ENCODE measurements at places on chromosomes 11 and 22.

- DNase-seq: no peak
Measured at GRCh38 chr11:63472372-63472771, 18.6 kb downstream of the PLAAT5 start.

GRCh38 chr22:50522208-50522805, 3.1 kb downstream of the SCO2 start:
- no peak for DNase-seq

GRCh38 chr11:75547617-75548058, 14.4 kb upstream of the SERPINH1 start:
- no peak for DNase-seq

- peak; percentile 16 for DNase-seq
Measured at GRCh38 chr22:39839917-39840510, 53.5 kb downstream of the ENTHD1 start.

- DNase-seq: no peak
Measured at GRCh38 chr22:35275580-35275979, 18.3 kb downstream of the HMGXB4 start.

DNA sequence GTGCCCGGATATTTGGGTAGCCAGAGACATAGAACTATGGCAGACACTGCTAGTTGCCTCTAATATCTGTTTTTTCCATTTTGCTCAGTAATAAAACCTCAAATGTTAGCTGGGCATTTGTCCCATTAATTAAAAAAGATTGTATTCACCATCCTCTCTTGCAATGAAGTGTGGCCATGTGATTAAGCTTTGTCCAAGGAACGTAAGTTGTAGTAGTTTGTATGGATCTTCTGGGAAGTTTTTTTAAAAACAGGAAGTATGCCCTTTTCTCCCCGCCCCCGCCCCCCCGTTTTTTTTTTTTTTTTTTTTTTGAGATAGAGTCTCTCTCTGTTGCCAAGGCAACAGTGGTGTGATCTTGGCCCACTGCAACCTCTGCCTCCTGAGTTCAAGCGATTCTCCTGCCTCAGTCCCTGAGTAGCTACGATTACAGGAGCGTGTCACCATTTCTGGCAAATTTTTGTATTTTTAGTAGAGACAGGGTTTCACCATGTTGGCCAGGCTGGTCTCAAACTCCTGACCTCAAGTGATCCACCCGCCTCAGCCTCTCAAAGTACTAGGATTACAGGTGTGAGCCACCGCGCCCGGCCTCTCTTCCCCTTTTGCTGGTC, 1.7 kb upstream of the TMEM135 start:
- DNase-seq: no peak

DNA sequence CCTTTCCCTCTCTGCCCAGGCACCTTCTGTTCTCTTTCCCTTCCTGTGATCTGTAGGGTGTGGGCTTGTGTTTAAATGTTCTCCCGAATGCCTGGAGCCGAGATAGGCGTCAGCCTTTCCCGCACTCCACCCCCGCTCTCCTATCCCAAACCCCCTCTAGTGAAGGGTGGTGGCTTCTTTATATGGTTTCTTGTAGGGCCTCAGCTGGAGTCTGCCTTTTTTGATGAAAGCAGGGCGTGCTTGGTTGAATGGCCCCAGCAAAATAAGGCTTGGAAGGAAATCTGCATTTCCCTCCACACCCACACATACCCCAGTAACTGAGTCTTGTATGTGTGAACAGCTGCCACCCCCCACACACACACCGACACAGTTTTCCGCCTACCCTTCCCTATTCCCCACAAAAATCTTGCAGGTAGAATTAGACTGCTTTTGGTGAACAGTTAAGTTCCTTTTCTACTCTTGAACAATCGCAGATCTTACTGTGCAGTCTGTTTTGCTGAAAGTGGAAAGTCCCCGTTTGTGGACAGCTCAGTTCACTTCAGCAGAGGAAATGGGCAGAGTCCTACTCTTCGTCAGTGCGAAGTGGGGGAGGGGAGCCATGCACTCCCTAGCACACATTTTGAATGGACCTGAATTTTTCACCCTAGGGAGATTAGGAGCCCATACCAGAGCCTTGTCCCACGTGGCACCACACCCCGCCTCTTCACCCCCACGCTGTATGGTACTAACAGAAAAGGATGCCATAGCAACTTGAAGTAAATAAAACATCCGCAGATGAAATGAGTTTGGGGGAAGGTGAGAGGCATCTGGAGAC, 25.5 kb upstream of the GRK2 start:
- DNase-seq: peak; percentile 72

DNA sequence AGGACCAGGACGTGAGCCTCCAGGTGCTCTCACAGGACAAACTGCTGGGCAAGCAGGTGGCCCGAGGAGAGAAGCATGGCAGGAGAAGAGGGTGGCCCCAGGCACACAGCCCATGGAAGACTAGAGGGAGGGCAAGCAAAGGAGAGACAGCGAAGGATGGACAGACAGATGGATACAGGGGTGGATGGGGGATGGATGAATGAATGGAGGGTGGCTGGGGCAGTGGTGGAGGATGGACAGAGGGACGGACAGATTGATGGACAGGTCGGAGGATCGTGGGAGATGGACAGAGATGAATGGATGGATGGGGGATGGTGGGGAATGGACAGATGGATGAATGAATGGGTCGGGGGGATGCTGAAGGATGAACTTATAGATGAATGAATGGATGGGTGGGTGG, 22.7 kb downstream of the ARVCF start:
- no peak for DNase-seq

DNA sequence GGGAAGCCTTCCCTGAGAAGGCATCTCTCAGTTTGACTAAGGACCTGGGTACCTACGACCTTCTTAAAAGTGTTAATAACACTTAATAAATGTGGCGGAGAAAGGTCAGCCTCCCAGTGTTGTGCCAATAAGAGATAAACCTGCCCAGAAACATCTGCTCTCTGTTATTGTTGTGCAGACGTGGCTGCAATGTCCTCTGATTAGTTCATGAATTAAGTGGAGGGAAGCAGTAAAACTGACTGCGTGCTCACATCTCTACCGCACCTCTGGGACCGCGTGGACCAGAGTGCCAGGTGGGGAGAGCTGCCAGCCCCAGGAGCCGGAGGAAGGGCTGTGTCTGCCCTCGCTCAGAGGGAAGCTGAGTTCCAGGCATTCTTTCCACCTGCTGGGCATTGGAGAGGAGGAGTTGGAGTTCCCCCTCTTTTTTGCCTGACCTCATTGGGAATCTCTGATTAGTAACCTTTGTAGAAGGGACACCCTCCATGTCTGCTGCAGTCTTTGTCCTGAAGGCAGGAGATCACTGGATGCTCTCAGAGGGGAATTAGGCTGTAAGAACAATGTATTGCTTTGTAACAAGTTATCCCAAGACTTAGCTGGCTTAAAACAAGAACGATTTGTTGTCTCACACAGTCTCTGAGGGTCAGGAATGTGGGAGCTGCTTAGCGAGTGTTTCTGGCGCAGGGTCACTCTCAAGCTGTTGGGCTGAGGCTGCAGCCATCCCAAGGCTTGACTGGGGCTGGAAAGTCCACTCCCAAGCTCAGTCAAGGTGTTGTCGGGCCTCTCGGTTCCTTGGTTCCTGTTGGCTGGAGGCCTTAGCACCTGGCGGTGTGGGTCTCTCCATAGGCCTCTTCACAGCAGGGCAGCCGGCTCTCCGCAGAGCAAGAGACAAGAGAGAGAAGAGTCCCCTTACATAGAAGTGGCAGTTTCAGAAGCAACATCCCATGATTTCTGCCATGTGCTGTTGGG, 247.6 kb upstream of the TBCEL start:
- no peak for DNase-seq

GRCh38 chr11:71252770-71253730, 673 bp upstream of the SHANK2 start:
- DNase-seq: no peak

GRCh38 chr22:42493393-42493792, 26.2 kb downstream of the RRP7A start:
- no peak for DNase-seq

- no peak for DNase-seq
Measured at GRCh38 chr11:119157063-119157462, 8.2 kb downstream of the ABCG4 start.

DNA sequence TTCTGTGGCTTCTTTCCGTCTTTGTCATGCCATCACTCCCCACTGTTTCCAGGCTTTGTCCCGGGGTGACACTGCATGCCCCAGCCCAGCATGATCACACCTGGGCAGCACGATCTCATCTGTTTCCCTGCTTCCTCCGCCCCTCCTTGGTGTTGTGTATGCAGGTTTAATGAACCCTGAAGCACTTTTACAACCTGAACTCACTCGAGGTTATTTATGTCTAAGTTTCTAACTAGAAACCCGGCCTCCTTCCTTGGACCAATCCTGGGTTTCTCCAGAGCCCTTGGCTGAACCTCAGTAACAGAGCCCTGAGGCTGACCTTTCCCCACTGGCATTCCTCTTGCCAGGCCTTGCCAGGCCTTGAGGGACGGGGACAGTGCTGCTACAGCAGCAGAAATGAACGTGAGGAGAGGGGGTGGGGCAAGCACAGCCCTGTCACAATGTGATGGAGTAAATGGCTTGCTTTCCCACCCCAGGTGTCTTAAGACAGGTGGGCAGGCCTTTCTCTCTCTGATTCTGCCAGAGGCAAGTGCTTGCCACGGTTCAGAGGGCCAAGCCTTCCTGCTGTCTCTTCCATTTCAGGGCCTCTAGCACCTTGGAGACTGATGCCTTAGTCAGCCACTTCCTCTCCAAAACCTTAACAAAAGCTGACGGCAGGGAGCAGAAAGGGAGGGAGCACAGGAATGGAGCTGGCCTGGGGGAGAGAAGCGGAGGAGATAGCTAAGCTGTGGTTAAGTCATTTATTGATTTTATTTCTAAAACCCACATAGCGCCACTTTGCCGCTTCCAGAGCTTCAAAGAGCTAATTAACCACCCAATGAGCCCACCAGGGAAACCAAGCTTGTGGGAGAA, 3.1 kb upstream of the PYGM start:
- DNase-seq: no peak

GRCh38 chr22:42807185-42807584, 49.9 kb downstream of the ARFGAP3 start:
- DNase-seq: no peak

- DNase-seq: no peak
Measured at GRCh38 chr22:38309614-38310517, 7.4 kb downstream of the CSNK1E start.

DNA sequence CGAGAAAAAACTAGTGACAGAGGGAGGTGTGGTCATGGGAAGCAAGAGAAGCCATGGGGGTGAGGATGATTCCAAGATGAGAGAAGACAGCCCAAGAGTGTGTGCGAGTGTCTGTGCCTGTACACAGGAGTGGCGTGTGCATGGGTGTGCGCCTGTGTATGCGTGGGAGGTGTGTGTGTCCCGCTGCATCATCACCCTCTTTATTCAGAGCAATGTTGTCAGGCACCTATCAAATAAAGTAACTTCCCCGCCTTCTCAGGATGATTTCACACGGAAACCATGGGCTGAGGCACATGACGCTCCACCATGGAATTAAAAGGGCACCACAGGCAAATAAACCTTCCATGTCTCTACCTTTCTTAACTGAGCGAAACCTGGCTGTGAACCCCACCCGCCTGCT, 24.6 kb downstream of the MS4A10 start:
- no peak for DNase-seq

DNA sequence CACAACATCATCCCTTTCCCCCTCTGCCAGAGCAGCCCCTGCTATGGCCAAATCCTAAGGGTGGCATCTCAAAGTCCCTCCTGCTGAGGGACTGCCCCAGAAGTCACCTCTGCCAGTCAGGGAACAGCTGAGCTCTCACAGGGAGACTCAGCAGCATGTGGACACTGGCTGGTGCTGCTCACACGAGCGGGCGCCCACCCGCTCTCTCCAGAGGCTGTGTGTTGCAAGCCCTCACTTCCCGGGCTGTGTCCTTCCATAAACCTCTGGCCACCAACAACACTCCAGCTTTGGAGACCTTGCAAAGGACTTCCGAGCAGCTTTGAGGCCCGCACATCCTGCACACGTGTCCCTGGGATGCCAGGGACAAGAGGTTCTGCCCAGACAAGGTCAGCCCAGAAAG, 2.8 kb downstream of the IGSF9B start:
- DNase-seq: no peak

DNA sequence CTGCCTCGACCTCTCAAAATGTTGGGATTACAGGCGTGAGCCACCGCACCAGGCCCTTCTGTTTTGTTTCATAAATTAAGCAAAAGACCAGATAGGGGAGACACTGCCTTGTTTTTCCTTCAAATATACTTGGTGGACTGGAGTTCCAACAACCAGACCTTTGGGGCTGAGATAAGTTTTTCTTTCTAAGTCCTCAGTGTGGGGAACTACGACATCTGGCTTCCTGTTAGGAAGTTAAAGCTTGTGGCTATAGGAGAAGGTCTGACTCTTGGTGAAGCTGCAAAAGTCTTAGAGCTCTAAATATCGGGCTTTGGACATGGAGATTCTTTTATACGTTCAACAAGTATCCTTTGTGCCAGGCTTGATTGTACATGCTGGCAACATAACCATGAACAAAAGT, 64.1 kb upstream of the EED start:
- no peak for DNase-seq

GRCh38 chr11:104219096-104219495, 55.1 kb upstream of the PDGFD start:
- DNase-seq: no peak

- DNase-seq: no peak
Measured at GRCh38 chr11:113350336-113351067, 36.1 kb downstream of the TTC12 start.

DNA sequence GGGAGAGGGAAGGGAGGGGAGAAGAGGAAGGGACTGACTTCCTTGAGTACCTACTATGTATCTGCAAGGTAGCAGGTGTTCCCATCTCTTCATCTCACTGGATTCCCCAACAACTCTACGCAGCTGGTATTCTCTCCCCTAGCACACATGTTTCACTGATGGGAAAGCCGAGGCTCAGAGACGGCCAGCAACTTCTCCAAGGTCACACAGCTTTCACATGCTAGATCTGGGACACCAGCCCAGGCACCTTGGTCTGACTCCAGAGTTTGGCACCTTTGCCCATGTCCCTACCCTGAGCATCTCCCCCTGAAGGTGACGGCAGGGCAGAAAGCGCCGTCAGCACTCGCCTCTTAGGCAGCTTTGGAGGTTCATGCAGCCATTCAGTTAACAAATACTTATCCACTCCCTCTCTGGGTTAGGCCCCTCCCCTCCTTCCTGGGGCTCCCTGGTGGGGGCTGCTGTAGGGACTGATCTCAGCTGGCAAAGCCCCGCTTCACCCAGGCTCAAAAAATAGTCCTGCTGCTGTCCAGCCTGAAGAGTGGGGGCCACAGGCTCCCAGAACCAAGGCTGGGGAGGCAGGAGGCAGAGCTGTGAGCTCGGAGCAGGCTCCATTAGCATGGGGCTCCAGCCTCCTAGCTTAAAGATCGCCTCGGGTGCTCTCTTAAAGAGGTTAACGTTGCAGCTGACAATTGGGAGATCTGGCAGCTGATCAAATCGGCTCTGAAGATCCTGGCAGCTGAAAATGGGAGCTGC, 79.4 kb downstream of the IGLL1 start:
- no peak for DNase-seq

DNA sequence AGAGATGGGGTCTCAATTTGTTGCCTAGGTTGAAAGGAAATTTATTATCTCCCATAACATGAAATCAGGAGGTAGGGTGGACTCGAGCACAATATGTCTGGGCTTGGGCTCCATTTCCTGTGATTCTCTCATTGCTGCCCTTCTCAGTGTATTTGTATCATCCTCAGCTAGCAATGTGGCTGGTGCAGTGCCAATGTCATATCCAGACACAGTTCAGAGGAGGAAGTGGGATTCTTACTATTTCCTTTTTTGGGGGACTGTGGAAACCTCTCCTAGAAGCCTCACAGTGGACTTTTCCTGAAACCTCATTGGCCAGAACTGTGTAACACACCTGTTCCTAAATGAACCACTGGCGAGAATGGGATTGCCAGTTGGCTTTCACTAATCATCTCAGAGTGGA, 21.0 kb upstream of the SWAP70 start:
- no peak for DNase-seq

Measured in stimulated activated CD8-positive, alpha-beta memory T cell treated with anti-CD3 and anti-CD28 coated beads, Interleukin-15, amount 100 ng/mL, for 48 hours (primary cell).